Globus pallidus (tissue), 1 donor: ENCODE measurements at places on chromosomes 2 and 18.

DNA sequence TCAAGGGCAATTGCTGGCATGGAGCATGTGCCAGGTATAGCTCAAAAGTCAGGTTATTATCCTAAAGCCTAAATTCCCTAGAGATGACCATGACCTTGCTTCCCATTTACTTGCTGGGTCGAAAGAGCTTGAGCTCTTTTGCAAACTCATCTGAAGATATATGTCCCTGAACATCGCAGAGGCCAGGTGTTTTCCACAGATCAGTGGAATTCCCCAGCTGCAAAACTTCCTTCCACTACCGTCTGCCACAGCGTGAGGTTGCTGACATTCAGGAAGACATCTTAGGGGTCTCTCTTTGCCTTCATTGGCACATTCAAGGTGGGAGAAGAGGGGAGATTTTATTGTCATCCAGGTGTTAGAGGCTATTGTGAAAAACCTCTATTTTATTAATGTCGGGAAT is 171.0 kb downstream of the MIB1 start:
- DNase-seq = no peak

DNA sequence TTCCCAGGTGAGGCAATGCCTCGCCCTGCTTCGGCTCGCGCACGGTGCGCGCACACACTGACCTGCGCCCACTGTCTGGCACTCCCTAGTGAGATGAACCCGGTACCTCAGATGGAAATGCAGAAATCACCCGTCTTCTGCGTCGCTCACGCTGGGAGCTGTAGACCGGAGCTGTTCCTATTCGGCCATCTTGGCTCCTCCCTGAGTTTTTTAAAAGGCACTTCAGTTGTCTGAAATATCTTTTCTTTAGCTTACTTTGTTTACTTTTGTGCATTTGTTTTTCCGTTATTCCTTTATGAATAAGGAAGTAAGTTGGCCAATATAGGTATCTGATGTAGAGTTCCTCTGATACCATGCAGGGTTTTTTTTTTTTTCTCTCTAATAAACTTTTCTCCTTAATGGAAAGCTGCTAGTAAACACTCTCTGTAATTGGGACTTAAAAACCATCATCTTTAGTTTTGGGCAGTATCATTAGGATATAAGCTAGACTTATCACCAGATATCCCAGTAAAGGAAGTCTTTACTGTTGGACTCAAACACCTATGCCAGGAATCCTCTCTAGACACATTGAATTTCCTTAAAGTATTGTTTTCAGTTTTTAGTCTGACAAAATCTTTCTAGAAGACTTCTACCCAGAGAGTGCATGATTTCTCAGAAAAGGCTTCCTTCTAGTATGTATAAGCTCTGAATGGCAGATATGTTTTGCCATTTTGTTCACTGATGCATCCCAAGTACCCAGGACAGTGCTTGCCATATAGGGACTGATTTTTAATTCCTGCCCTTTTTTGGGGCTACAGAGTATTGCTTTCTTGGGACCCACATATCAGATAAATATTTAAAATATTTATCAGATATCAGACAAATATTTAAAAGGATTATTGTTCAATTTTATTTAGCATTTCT is 35.8 kb upstream of the DYSF start:
- DNase-seq = no peak

- DNase-seq = no peak
Observed at GRCh38 chr2:100813527-100813926, 6.4 kb upstream of the NPAS2 start.

- no peak for DNase-seq
Observed at GRCh38 chr18:7304061-7304370, 73.1 kb downstream of the LRRC30 start.

- DNase-seq = no peak
Observed at GRCh38 chr2:74343316-74343715, at the start of gene SLC4A5. Gene SLC4A5, minus strand, starts transcription at chr2:74343416. Its CDS starts 28,393 bp downstream, at chr2:74315023.

GRCh38 chr18:39168723-39169122 is 1603.1 kb upstream of the CELF4 start:
- DNase-seq = no peak

GRCh38 chr18:35141567-35142274 is 99.1 kb upstream of the ZNF397 start:
- no peak for DNase-seq

GRCh38 chr2:157388827-157389226 is 55.1 kb downstream of the CYTIP start:
- DNase-seq = no peak

DNA sequence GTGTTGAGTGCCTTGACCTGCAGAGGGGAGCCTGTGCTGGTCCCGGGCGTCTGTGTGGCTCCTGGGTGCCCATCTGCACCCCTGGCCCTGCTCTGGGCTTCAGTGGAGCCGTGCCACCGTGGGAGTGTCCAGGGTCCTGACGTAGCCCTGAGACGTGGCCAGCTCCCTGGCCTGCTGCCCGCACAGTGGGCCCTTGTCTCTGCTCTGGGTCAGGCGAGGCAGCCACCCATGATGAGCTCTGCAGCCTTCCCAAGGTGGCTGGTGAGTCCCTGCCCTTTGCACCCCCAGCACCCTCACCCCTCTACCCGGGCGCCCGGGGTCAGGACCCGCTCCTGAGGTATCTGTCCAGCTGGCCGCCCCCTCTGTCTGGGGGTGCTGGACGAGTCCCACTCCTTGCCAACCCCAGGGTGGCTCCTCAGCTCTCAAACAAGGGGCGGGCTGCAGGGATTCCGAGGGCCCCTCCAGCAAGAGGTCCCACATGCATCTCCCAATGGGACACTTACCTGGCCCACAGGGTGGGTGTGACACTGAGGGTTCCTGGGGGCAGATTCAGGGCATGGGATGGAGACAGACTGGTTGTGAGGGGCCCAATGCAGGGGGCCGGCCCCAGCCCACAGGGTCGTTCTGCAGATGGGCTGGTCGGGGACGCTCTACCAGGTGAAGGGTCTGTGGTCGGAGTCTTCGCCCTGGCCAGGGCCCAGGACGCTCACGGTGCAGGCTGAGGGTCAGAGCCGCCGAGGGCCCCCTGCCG is 2.4 kb downstream of the NEU4 start:
- DNase-seq = peak; percentile 77

DNA sequence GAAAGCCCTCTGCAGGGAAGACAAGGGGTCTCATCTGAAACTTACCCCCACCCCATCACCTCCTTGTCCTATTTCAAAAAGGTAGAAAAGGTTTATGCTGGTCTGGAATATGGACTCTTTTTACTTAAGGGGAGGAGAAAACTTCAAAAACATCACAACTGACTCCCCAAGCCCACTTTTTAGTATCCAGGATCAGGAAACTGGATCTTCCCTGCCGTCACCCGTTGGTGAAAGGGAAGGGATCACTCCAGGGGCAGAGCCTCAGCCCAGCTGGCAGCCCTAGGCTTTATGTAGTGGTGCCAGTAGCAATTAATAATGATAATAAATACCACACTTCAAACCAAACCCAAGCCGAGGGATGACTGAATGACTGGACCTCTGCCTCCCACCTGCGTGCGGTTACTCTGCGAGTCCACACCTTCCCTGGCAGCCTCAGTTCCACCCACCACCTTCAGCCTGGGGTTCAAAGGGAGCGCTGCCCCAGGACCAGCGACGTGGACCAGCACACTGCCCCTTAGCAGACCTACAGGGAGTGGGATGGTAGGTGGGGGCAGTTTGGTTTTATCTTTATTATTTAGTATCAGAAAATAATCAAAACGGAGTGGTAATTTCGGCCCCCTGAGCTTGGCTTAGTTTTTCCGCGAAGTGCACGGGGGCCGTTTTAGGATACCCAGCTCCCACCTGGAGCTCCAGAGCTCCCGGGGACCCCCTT is 4.9 kb upstream of the GATA6 start:
- no peak for DNase-seq

- DNase-seq = no peak
Observed at GRCh38 chr2:160256507-160256906, 56.4 kb upstream of the ITGB6 start.
